IMR-90 (cell line): ENCODE measurements at places on chromosomes 16 and 17.

DNA sequence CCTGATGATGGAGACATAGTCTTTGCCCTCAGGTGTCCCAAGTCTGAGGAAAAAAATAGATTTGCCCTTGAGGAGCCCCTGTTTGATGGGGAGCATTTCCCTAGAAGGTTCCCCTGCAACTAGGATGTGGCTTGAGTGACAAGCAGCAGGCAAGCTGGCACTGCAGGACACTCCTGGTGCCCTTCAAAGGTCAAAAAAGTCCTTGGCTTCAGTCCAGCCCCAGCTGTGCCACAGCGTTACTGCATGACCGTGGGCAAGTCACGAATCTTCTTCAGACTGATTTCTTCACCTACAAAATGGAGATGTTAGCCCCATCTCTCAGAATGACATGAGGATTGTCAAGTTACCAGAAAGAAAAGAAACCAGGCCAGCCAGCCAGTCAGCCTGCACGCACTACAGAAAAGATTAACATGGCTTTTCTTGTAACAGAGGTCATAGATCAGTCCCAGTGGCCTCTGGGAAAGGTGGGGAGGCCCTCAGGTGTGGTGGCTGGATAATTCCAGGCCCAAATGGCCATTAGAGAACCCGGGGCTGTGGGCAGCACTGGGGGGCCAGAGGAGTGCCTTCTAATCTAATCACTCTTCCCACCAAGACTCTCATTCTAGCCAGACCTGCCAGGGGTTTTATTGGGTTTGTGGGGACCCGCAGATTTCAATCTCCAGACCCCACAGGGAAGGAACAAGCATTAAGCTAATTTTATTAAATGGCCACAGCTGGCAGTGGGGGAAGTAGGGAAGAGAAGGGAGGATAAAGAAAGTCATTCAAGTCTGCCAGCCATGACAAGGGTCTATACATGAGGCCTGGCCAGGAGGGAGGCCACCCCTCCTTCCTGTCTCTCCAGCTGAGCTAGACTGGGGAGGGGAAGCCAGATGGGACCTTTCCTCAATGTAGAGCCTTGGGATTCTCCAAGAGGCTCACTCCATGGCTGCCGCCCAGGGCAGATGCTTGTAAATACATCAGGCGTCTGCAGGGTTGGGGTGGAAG, 9.7 kb upstream of the KIF18B start:
- DNase-seq, result no peak

- DNase-seq, result no peak
Observed at GRCh38 chr17:34015253-34015652, 239.8 kb upstream of the CCL2 start.

DNA sequence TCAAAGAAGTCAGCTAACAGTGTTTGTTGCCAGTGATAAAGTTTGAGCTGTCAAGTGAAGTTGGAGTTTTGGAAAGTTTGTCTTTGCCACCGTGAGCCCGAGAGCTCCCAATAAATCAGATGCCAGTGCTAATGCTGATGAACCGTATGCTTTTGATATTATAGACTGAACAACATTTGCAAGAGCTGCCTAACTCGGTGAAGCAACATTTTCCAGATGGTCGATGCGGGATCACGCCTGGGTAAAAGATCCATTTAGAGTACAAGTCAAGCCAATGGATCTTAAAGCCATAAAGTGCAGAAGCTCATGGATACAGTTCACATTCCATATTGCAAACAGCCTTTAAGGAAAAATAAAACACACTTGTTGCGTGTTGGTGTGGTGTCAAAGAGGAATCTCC, 9.6 kb downstream of the BANP start:
- DNase-seq, result no peak

DNA sequence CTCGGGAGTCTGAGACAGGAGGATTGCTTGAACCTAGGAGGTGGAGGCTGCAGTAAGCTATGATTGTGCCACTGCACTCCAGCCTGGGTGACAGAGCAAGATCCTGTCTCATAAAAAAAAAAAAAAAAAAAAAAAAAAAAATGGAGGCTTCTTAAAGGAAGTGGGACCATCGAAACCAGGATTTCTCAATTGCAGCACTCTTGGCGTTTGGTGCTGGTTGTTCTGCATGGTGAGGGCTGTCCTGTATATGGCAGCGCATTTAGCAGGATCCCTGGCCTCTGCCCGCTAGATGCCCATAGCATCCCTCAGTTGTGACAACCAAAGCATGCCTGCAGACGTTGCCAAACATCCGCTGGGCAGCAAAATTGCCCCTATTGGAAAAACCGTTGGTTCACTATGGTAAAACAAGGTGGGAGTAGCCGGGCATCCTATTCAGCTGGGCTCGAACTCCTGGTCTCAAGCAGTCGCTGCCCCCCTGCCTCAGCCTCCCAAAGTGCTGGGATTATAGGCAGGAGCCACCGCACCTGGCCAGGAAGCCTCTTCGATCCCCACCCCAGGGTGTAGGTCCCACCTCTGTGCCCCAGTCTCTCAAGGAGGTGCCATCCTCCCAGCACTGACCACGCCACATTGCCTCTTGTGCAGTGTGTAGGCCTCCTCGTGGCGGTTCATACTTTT, 6.5 kb upstream of the NPIPB7 start:
- no peak for DNase-seq

- no peak for DNase-seq
Observed at GRCh38 chr16:759110-759910, 1.2 kb upstream of the MSLN start.

DNA sequence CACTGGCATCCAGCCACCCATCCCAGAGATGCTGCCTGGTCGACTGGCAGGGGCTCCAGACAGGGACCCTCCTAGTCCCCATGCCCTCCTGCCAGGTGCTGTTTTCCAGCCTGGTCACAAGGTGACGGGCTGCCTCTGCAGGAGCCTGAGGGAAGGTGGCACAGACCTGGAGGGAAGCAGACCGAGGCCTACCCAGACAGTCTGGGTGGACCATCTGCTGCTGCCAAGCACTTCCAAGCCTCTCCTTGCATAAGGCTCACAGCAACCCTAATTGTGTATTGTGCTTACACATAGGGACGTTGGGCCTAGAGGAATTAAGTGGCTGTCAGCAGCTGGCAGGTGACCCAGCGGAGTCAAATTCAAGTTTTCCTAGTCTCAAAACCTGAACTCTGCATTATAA, 90.1 kb upstream of the KCNJ18 start:
- no peak for DNase-seq

- peak; percentile 92 for DNase-seq
Observed at GRCh38 chr17:43591779-43592562, 45.8 kb upstream of the ETV4 start.

DNA sequence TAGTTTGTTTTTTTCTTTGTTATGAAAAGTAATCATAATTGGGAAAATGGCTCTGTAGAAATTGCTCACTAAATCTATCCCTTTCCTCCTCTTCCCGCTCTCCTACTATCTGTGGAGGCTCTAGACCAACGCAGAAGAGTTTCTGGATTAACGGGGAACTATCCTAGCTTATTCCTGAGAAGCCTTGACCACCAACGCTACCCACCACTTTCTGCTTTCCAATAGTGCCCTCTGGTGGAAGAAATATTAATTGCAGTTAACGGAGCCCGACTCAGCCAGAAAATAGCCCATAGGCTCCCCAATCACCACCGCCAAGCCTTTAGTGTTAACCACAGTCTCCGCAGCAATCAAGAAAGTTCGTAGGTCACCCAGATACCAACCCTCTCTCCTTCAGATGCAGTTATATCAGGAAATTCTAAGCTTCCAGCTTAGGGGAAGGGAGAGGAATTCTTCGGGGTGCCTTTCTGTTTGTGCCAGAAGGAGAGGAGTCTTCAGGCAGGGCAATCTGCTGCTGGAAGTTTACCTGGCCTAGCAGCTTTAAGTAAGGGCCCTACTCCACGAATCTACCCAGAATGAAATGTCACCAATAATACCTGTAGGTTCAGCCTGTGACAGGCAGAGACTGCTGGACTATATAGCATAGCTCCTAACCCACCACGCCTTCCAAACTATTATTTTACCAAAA, 23.0 kb upstream of the NSRP1 start:
- peak; percentile 58 for DNase-seq

DNA sequence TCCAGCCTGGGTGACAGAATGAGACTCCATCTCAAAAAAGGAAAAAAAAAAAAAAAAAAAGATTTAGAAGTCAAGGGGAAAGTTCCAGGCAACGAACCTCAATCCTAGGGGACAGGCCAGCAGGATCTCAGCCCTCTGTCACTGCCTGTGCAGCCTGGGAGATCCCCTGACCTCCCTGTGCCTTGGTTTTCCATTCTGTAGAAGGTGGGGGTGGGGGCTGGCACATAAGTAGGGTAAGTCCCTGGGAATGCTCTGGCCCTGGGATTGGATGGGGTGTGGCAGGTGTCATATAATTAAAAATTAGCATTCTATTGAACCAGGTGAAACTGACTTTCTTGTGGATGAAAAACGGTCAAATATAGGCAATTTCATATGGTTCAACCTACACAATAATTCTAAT, 90.5 kb downstream of the C16orf78 start:
- no peak for DNase-seq

- DNase-seq, result no peak
Observed at GRCh38 chr16:28098171-28098958, 34.9 kb upstream of the GSG1L start.

DNA sequence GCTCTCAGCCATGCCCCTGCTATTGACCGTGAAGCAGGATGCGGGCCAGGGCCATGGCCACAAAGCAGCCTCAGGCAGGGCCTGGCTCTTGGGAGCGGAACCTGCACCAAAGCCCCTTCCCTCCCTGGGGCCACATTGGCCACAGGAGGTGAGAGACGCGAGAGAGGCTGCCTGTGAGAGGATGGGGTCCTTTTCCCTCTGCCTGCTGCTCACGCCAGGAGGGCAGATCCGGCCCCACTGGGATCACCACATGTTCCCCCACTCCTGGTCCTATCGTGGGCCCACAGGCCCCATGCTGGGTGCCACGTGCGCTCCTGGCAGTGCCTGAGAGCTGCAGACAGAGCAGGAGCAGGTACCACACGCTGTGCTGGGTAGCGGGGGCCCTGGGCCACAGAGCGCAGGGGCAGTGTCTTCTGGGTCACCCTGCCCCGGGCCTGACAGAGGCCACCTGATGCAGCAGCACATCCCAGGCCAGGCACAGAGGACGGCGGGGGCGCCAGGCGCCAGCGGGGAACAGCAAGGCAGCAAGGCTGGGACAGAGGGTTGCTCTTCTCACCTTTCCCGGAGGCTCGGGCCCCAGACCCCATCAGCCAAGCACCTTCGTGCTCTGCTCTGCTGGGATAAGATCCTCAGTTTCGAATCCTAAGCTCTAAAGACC, 9.2 kb upstream of the NUDT16L1 start:
- DNase-seq, result no peak

DNA sequence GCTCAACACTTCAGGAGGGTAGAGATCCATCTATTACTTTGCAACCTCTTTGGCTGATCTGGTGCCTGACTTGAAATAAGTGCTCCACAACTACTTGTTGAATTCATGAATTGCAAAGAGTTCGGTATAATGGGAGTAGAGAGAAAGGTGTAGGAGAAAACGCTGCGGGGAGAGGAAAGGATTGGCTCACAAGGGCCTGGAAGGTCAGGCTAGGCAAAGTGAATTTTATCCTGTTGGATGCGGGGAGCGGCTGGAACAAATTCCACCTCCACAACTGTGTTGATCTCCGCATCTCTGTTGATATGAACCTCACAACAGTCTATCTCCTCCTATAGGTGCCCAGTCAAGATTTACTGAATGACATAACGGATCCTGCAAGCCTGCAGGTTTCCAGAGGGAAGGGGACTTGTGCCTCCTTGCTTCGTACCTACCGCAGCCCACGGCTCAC, 684 bp downstream of the SLX4 start:
- DNase-seq, result no peak

DNA sequence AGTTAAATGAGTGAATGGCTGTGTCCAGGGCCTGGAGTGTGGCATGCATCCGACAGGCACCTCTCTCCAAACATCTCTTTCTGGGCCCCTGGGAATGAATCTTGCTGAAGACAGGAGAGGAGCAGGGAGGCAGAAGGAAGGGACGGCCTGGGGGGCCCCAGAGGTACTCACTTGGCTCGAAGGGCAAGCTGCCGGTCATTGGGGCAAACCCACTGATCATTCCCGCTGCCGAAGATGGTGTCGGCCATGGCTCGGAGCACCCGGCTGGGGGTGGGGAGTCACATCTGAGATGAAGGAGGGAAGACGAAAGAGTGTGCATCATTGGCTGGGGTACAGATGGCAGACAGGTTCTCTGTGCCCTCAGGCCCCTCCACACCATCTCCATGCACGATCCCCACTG, 25.3 kb downstream of the RPH3AL start:
- no peak for DNase-seq
